MG63 (cell line): ENCODE measurements at places on chromosomes 7 and 10.

- no peak for DNase-seq
These were observed 37.5 kb downstream of the HK1 start for GRCh38 chr10:69315610-69316312.

DNA sequence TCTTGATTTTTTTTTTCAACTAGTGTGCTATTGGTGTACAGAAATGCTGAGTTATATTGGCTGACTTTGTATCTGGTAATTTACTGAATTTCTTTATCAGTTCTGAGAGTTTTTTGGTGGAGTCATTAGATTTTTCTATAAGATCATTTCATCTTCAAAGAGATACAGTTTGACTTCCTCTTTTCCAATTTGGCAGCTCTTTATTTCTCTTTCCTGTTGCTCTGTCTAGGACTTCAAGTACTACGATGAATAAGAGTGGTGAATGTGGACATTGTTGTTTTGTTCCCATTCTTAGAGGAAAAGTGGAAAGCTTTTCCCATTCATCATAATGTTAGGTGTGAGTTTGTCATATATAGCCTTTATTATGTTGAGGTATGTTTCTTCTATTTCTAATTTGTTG lies 50.2 kb downstream of the LOXL4 start:
- DNase-seq: no peak

GRCh38 chr10:27736396-27736795 lies 9.2 kb downstream of the MKX start:
- no peak for DNase-seq

DNA sequence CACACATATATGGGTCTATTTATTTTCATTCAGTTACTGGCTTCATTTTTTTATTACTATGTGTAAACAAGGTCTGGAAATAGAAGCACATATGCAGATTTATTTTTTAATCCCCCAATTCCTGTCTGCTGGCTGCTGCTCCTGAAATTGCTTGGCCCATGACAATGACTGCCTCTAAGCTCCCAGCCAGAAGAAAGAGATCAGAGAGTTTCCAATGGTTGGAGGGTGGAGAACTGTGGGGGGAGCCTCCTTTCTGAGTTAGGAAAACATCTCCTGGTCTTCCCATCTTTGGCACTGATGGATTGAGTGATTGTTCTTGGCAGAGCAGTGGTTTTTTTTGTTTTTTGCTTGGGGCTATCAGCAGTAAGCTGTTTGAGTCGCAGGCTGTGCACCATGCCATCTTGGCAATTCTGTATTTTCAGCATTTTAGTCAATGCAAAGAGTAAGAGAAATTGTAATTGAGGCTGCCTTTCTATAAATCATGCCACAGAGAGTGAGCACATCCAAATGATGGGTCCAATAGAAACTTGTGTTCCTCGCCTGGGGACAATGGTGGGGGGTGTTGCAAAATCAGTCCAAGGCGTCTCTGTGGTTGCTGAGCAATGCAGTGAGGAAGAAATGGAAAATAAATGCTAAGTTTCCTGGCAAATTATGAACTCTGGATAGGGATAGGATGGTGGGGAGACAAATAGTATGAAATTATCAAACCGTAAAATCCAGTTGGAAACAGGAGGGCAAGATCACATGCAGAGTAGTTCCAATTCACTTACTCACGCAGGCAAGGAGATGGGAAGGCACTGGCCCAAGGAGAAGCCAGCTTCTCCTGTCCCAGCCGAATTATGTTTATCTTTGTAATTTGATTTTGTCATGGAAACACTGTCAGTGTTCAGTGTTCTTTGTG lies 382.4 kb downstream of the SORCS3 start:
- no peak for DNase-seq

DNA sequence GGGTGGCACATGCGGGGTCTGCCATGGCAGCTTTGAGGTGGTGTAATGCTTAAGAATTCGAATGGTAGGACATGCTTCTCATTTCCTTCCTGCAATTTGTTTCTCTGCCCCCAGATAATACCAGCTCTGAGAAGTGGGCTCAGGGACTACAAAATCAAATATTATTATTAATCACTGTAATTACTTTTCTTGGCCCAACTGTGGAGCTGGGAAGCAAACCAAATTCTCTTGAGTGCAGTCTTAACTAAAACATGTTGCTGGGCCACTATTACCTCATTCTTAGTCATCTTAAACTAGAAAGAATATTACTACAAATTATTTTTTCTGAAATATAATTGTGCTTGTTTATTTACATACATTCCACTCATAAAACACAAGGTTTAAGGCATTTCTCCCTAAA lies 566.7 kb upstream of the NRP1 start:
- DNase-seq: peak; percentile 62

DNA sequence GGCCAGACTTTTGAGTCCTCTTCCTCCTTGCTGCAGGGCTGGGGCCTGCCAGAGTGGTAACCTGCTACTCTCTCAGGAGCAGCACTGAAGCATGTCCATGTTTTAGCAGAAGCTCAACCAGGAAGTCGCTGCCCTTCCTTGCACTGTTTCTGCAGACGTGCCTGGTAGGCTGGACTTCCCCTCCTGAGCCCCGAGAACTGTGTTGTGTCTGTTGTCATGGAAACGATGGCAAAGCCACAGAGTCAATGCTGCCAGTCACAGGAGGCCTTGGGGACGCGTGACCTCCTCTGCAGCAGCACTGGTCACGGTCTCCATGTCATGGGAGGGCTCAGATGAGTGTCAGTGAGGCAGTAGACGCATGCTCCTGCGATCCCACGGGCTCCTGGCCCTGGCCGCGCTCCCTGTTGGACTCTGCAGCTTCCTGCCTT lies 145.5 kb downstream of the FANK1 start:
- DNase-seq: no peak

- no peak for DNase-seq
These were observed 44.1 kb downstream of the ZNF33B start for GRCh38 chr10:42594246-42594650.

DNA sequence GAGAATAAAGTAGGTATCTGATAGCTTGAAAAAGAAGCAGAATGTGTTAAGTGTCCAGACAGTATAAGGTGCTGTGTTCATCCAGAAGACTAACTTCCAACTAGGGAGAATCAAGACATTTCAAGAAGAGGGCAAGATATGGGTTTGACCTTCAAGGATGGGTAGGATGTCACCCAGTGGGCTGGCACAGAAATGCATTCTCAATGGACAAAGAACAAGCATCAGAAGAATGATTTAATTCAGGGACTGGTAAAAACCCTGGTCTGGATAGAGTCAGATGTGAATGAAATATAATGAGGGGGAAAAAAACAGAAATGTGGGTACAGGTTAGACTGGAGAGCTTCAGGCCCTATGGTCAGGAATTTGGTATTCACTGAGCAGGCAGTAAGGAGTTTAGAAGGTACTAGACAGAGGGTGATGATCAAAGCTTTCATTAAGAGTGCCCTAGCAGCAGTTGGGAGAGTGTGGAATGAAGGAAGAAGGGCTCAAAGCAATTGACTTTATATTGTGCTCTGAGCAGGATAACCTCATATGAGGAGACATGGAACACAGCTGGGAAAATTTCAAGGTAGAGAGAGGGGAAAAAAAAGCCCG lies 180.7 kb upstream of the ANK3 start:
- no peak for DNase-seq

- no peak for DNase-seq
These were observed 19.2 kb downstream of the YKT6 start for GRCh38 chr7:44220046-44220357.

GRCh38 chr10:22992075-22992474 lies 64.2 kb downstream of the ARMC3 start:
- DNase-seq: no peak

DNA sequence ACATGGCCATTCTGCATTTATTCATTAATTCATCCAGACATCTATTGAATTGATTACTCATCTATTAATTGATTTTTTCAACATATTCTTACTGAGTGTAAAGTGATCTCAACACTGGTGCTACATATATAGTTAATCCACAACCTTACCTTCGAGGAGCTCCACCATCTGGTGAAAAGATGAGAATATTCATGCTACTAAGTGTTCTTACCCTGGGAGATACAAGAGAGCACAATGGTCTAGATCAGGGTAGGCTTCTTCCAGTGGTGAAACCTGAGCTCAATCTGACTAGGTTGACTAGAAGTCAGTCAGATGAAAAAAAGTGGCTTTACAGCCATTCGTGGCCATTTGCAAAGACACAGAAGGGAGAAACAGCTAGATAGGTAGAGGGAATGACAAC lies 507.4 kb downstream of the ANKRD7 start:
- DNase-seq: no peak

DNA sequence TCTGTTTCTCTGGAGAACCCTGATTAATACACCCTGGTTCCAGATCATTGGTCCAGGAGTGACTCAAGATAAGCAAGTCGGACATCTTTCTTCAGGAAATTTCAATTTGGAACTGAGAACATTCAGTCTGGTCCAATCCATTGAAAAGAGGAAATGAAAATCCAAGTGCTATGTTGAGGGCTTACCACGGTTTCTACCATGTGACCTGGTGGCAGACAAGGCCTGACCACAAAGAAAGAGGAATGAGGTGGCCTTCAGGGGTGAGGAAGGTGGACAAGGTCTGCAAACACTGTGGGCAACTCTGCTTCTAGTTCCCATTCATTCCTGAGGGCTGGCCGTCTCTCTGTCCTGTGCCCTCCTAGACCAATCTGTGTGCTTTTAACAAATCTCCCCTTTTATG lies 149.2 kb upstream of the GHITM start:
- DNase-seq: no peak

DNA sequence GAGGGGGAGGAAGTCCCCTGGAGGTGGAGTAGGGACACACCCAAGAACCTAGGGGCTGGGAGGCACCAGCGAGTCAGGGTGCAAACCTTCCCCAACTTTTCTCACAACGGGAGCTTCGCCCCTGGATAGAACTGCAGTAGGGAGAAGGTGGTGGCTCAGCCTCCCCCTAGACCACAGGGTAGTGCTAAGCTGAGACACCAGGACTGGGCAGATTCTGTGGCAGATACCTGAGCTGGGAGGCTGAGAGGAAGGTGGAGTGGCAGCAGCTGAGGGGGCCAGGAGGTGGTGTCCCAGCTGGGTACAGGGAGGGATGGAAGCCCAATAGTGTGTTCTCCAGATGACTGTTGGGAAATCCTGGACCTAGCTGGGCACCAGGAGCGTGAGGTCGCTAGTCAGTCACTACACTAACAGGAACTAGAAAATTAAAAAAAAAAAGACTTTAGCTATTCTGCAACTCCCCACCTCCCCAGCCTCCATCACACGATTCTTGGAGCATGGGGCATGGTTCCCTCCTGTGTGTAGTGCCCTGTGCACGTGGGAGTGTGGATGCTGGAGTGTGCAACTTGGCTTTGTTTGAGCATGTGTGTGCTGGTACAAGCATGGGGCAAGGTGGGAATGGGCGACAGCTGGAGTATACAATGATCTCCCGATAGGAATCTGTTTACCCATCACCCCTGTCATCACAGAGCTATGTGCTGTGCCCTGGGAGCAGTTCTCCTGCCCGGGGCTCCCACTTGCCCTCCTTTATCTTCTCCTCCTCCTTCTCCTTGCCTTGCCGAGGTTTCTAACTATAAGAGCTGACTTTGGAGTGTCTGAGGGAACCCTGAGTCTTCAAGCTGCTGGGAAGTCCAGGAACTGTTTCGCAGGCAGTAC lies 8.8 kb upstream of the TRPV6 start:
- no peak for DNase-seq

GRCh38 chr10:26503911-26504310 lies 65.8 kb downstream of the APBB1IP start:
- DNase-seq: no peak

DNA sequence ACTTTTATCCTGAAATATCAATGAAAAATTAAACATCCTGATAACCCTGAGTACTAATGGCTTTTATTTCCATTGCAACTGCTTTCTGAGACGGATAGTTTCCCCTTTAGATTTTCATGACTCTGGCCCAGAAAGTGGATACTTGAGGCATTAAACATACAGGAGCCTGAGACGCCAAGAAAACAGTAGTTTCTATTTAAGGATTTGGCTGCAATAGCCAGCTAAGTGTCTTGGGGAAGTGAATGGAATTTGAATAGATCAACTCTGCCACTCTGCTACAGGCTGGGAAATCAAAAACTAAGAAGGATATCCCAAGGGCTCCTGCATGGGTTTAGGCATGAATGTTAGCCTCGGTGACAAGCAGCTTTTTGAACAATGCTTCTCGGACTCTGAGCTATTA lies 24.7 kb upstream of the GPAM start:
- no peak for DNase-seq

DNA sequence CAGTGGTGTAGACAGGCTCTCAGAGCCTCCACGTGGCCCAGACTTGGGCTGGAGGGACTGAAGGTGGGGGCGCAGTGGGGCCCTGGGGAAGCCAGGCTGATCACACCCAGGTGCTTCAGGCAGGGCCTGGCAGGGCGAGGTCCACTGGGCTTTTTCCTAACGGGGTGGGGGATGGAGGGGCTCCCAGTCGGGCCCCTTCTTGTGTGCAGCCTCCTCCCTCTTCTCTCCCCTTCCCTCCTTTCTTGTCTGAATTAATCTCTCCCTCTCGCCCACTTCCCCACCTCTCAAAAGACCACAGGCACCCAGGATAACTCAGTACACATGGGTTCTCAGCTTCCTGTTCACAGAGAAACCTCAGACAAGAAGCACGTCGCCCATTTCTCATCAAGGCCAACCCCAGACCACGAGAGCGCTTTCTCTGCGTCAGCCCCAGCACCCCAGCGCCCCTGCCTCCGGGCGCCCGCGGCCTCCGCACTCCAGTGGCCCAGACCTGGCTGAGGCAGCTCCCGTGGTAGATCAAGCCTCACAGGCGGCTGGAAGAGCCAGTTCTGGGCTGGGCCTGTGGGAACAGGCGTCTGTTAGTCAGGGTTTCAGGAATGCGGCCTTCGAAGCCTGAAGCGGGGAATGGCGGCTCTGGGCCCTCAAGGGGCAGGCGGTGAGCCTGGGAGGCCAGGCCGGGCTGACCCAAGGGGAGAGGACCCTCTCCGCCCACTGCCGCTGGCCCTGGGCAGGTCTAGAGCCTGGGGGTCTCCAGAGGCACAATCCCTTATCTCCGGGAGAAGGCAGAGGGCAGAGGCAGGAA lies 50.6 kb downstream of the PWWP2B start:
- peak; percentile 76 for DNase-seq

DNA sequence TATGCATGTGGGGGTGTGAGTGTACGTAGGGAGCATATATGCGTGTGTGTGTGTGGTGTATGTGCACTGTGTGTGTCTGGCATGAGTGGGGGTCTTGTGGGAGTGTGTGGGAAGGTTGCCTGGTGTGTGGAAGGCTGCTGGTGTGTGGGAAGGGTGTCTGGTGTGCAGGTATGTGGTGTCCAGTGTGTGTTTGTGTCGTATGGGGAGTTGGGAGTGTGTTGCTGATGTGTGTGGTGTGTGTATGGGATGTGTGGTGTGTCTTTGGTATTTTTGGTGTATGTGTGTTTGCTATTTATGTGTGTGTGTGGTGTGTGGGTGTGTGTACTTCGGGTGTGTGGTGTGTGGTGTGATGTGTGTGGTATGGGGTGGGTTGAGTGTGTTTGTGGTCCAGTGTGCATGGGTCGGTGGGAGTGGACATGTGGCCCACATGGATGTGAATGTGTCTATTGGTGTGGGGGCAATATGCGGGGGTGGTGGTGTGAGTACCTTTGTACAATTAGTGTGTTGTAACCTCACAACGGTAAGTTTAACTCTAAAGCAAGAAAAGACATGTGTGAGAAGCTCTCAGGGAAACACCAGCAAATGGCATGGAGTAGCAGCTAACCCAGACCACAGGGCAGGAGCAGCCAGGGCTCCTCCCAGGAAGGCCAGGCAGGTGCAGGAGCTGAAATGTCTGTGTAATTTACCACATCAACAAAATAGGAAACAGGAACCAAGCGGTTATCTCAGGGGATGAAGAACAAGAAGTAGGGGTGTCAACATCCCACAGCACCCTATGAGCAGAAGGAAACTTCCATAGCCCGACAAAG lies 11.9 kb downstream of the ANTXRL start:
- no peak for DNase-seq

GRCh38 chr7:134903073-134903790 lies 83.1 kb upstream of the AGBL3 start:
- DNase-seq: no peak
